Esophagus muscularis mucosa (tissue), 4 donors: ENCODE measurements at places on chromosomes 2 and 18.

DNA sequence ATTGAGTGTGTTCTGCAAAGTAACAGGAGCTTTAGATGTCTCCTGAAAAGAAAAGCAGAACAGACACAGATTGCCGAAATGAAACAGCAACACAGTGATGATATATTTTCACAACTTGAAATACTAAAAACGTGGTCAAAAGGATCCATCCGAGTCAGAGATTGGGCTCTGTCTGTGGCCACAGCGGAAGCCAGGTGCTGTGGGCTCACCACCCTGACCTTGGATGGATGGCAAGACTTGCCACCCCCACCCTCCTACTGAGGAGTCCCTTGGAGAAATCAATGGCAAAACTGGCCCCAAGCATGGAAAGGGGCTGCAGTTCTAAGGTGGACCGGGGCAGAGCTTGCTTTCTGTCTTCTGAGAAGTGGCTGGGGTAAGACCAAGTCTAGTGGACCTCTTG is 31.4 kb upstream of the ACKR3 start:
- no peak for DNase-seq

DNA sequence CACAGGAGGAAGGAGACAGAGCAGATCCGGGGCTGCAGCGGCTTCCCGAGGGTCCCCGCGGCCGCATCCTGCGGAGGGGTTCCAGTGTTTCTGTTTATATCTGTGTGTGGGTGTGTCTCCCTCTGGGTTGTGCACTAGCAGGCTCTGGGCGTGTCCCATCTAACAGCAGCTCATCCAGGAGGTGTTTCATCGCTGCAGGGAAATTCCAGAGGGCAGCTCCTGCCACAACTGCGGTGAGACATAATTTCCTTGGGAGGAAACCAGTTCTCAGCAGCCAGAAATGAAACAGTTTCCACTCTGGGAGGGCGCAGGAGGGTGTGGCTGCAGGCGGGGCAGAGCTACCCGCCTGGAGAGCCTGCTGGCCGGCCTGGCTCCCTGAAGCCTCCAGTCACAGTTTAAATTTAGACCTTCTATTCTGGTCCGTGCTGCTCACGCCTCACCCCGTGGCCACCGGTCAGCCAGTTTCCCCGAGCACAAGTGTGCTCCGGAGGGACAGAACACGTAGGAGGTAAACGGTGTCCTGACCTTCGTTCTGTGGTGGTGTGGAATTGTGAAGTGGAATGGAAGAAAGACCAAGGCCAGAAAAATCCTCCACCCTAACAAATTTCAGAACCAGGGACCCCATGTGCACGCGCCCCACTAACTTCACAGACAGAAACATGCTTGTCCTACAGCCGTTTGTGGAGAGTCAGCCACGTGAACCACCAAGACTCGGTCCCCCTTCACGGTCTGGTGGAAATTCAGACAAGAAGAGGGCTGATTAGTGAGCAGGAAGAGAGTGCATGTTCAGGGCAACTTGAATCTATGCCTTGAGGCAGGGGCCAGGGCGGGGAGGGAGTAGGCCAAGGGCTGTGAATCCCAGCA is 50.2 kb downstream of the TEX44 start:
- peak; percentile 95 for DNase-seq

DNA sequence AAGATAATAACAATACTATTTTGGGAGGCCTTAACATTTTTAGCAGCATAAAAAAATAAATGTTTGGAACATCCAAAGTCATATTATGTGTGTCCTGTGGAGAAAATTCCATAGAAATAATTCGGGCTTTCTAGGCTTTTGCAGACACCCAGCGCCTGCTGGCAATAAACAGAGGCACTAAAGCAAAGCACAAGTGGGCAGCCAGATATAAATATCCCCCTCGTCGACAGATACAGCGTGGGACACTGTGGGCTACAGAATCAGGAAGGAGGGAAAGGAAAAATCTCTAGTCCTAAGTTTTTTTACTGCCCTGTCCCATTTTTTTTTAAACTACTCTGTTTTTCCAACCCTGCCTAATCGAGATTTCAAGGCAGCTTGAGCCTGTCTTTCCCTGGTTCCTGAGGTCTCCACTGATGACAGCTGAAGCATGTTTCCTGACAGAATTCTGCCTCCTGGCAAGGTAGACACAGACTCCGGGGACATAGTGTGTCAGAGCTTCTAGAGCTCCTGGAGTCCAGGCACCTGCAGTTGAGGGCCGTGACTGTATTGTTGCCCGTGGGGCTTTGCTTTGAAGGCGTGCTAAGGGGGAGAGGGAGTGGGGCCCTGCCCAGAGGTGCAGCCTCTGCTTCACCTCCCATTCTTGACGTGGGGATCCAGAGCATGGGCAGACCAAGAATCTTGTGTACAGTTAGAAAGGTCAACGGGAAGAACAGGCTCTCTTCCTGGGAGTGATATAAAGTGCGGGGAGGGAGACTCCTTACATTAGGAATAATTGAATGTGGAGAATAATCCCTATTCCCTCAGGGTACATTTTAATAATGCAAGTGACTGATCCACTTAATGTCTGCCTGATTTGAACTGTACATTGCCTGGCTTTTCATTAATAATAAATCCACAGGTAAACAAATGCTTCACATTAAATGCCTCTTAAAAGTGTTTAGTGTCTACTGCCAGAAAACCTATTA is 232.3 kb downstream of the DCC start:
- no peak for DNase-seq

- DNase-seq, result peak; percentile 83
These were observed 12.2 kb downstream of the PLB1 start for GRCh38 chr2:28507796-28508764.

GRCh38 chr2:209147981-209148380 is 275.9 kb upstream of the MAP2 start:
- DNase-seq, result no peak

DNA sequence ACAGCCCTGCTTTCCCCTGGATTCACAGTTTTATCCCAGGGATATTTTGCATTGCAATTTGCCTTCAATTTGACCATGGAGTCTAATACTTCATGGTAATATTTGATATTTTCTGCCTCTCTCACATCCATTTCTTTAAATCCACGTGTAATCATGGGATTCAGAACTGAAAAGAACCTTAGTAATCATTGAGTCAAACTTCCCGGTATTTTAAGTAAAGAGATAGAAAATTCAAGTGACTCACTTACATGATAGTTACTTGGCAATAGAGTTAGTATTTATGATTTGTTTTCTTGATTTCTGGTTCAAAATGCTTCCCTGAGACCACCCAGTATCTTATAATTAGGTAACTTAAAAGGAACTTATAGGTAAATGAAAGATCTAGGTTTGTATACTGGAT is 33.7 kb upstream of the CDC42EP3 start:
- DNase-seq, result no peak
